ENCODE measurements at places on chromosomes 6 and 20.

- no peak for DNase-seq
Measured at GRCh38 chr6:129662406-129662766, 47.6 kb downstream of the ARHGAP18 start.

- DNase-seq, result no peak
Measured at GRCh38 chr6:137219664-137220252, 573 bp upstream of the IFNGR1 start.

DNA sequence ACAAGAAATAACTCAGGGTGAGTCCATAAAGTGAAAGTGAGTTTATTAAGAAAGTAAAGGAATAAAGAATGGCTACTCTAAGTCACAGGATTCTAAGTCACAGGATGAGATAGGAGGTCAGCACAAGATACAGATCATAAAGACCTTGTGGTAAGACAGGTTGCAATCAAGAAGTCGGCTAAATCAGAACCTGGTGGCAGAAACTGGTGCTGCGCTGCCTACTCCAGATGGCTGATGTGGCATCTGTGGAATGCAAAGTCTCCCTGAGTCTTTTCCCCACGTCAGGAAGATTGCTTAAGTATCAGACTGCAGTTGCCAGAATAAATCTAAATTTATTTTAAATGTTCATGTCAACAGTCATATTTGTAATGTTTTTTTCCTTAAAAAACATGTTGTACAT is 10.7 kb upstream of the KCNK15 start:
- no peak for DNase-seq

- DNase-seq, result no peak
Measured at GRCh38 chr6:113447088-113447831, 409.9 kb upstream of the MARCKS start.

DNA sequence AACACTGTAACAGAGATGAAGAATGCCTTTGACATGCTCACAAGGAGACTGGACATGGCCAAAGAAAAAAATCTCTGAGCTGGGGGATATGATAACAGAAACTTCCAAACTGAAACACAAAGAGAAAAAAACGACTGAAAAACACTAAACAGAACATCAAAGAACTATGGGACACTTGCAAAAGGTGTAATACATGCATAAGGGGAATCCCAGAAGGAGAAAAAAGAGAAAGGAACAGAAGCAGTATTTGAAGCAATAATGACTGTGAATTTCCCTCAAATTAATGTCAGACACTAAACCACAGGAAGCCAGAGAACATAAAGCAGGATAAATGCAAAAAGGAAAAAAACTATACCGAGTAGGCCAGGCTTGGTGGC is 117.4 kb upstream of the ARID1B start:
- DNase-seq, result no peak

DNA sequence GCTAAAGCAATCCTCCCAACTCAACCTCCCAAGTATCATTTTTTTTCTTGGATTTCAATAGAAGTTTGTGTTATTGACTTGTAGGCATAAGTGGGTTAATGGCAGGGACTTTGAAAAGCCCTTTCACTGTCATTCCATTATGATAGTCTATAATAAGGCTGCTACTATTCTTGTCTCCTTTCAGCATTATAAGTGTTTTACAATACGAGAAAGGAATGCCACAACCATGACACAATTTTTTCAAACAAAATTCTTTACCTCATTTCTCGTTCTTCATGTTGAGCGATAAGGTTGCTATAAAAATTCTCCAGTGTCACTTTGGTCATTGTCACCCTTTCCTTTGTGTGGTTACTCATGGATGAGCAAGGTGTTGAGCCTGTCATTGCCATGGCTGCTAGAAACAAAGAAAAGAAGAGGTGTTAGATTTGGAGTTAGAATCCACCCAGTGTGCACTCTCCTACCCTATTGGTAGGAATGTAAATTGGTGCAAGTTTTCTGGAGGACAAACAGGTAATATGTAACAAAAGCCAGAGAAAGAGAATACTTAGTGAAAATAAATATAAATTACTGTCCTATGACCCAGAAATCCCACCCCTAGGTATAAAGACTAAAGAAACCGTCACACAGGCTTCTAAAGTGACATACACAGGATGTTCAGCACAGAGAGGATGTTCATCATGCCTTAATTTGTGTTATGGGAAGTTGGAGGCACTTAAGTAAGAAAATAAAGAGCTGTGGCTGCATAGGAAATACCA is 7.3 kb downstream of the STK38 start:
- no peak for DNase-seq

GRCh38 chr6:29941471-29941870 is 861 bp upstream of the HLA-A start:
- DNase-seq, result no peak

- no peak for DNase-seq
Measured at GRCh38 chr6:166596776-166597507, 10.5 kb upstream of the RAMACL start.

- DNase-seq, result no peak
Measured at GRCh38 chr6:36235309-36235708, 34.6 kb upstream of the PNPLA1 start.

DNA sequence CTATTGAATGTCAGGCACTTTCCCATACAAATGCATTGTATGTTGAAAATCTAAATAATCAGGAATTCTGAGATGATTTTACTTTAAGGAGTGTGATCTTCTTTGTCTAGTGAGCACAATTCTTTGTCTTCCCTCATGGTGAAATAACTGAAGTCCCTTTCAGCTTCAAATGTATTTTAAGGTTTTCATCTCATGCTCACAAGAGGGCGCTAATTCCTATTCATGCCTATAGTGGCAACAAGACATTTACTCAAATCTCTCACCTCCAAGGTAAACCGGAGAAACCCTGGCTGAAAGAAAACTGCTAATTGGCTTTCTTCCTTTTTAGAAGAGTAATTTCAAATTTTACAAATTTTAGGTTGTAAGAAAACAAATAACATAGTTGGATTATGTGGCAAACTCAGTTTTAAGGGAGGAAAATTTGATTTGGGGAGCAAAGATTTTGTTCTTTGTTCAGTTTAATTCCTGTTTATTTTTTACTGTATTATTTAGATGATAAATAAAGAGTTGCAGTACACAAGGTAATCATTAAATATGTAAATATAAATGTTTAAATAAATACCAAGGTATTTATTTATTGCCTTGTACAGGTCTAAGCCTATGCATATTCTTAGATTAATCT is 69.1 kb downstream of the SLC35F1 start:
- no peak for DNase-seq

GRCh38 chr20:17499041-17499440 is 32.1 kb downstream of the BFSP1 start:
- DNase-seq, result no peak

GRCh38 chr6:21360336-21360735 is 233.2 kb upstream of the SOX4 start:
- no peak for DNase-seq

GRCh38 chr20:47273591-47274235 is 82.8 kb downstream of the ZMYND8 start:
- DNase-seq, result no peak

DNA sequence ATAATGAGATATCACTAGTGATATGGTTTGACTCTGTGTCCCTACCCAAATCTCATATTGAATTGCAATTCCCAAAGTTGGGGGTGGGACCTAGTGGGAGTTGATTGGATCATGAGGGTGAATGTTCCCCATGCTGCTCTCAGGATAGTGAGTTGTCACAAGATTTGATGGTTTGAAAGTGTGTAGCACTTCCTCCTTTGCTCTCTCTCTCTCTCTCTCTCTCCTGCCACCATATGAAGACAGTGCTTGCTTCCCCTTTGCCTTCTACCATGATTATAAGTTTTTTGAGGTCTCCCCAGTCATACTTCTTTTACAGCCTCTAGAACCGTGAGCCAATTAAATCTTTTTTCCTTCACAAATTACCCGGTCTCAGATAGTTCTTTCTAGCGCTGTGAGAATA is 1002.0 kb upstream of the ADGRB3 start:
- no peak for DNase-seq

GRCh38 chr20:46774943-46775560 is 65.6 kb downstream of the SLC2A10 start:
- DNase-seq, result no peak

DNA sequence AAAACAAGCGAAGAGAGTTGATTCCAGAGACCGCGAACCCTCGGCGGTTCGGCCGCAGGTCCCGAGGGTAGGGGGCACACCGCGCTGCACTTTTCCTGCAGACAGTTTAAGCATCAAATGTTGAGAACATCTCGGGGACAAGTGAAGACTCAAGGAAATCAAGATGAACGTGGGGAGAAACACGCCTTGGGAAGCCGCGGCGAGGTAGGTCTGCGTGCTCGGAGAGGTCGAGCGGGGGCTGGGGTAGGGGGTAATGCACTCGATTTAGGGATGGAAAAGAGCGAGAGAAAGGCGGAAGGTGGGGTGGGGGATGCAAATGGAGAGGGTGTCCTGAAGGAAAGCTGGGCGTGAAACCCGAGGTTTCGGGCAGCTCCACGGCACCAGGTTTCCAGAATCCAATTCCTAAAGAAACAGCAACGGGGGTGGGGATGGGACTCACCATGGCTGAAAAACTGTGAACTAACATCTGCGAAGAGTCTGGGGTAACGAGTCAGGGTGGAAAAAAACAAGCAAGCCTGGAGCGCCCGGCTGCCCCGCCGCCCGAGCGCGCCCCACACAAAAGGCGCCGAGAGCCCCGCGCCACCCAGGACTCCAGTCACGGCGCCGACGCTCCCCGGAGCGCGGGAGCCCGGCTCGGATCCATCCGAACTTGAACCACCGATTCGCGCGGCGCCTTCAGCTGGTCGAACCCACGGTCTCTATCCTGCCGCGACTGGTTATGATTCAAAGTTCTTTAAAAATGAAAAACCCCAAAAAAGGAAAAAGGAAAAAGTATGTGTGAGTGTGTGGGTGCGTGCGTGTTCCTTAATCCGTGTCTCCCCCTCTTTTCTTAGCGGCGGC is 3.5 kb downstream of the TFAP2A start:
- no peak for DNase-seq

DNA sequence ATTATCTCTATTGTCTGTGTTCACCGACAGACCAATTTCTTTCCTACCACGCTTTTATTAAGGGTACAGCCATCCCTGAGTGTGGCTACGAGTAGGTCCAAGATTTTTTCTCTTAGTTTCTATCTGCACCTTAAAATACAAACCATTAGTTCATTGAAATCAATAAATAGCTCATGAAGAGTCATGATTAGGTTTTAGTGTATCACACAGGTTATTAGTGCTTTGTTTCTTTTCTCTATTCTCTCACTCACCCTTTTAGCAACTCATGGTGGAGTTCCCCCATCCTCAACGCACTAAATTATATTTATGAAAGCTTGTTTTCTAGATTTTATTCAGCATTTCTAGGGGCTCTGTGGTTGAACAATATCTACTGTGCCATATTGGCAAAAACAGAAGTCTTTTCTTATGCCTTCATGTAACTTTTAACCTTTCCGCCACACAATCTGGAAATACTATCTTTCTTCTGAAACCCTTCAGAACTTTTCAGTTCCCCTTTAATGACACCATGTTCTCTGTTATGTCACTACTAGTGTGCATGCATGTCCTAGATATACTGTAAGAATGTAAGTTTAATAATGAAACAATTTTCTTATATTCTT is 128.2 kb upstream of the LAMA2 start:
- DNase-seq, result no peak

- peak; percentile 76 for DNase-seq
Measured at GRCh38 chr6:33840048-33840926, 36.5 kb upstream of the MLN start.

DNA sequence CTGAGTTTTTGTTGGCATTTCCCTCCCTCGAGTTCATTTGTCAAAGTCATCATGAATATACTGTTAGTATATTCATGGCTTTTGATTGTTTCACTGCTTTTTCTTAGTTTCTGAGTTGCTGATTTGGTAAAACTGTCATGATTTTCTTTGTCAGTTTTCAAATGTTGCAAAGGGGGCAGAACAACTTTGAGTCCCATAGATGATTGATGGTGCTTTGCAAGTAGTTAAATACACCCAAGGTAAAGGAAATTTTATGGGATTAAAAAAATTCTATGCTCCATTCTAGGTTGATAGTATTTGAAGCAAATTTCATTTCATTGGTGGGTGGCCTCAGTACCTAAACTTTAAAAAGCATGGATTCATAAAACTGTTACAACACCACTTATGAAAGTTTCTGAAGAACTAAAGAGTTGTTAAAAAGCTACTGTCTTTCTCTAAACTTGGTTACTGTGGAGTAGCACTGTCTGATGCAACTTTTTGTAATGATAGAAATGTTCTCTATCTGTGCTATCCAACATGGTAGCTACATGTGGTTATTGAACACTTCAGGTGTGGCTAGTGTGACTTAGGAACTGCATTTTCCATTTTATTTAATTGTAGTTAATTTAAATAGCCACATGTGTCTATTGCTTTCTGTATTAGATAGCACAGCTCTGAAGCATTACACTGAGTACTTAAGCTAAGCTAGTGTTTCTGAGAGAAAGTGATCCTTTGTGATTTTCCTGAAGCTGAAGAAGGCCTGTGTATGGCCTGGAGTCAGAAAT is 153.6 kb downstream of the ZFAND3 start:
- DNase-seq, result no peak

DNA sequence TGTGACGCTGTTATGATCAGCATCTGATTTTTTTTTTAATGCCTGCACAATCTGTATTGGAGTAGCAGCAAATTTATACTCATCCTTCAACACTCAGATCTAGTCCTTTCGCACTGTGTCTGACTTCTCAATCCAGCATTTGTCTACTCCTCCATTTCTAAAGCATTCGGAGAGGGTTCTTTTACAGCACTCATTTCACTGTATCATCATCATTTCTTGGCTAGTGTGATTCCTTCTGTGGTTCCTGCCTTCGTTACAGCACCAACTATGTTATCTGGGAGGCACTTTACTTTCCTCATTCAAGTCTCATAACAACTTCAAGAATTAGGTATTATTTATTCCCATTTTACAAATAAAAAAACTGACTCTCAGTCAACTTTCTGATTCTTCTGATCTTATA is 18.0 kb downstream of the NUDT3 start:
- no peak for DNase-seq

GRCh38 chr6:71724456-71725125 is 161.8 kb upstream of the RIMS1 start:
- no peak for DNase-seq

GRCh38 chr6:121536345-121536744 is 100.9 kb downstream of the GJA1 start:
- no peak for DNase-seq

GRCh38 chr6:5814116-5814515 is 192.6 kb downstream of the NRN1 start:
- DNase-seq, result no peak
